Osteoblast (primary cell): ENCODE measurements at places on chromosomes 3 and 15. TPM values are rescaled to one million over a fixed set of nuclear protein-coding genes. Genes with fewer than 3 reads are reported as not detected.
A peak's percentile ranks its signal among the peaks of the same experiment; 100 is the strongest.

GRCh38 chr15:68526784-68527183 lies 52.0 kb upstream of the CORO2B start:
- DNase-seq: no peak

DNA sequence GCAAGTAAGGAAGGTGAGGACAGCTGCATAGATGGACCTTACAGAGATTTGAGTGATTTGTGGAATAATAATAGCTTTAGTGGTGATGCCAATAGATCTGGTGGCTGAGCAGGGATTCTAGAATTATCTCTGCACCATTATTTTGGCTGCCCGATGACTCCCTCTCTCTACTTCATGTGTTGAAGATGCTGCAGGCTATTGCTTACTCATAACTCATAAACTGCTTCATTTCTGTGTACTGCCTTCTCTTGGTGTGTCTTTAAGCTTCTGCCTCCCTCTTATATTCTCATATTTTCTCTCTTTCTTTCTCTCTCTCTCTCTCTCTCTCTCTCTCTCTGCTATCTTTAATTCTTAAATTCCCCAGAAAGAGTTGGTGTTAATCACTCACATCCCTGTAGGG lies 256.0 kb upstream of the TRIM42 start:
- DNase-seq: no peak

DNA sequence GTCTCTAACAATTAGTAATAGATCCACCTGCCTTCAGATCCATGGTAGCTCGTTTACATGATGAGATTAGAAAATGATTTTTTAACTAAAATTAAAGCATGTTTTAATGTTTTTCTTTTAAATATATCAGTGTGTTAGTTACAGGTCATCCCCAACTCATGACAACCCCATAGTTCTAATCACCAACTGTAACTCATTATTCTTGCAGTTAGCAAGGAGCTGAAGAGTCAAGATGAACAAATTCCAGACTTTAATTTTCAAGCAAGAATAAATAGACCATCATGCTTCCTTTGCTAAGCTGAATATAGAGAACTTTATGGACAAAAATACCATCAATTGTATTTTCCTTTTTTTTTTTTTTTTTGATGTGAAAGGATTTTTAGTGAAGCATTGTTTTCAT lies 101.1 kb downstream of the TOP2B start:
- no peak for DNase-seq

The ACTRT3 gene
- total RNA-seq: 4.3 and 4.7 TPM in 2 replicates

The GLDN gene
- 0.59 and 1.1 TPM in 2 replicates for total RNA-seq

DNA sequence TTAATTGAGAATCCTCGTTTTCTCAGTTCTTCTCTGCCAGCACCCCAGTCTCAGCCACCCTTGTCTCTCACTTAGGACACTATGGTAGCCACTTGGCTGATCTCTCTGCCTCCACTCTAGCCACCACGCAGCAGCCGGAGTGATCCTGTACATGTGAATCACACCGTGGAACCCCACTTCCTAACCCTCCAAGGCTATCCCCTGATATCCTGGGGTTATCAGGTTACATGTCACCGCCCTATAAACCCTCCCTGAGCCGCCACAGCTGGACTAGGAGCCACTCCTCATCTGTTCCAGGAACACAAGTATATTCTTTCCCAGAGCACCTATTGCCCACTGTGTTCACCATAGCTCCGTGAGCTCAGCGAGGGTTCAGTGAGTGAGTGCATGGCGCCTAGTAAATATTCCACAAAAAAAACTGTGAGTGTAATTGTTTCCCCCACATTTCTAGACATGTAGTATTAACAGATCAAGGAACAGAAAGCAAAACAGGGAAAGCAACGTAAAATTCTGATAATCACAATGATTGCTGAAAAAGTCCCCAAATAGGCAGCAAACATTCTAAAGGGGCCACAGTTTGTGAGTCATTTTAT lies 661 bp upstream of the PARP14 start:
- peak; percentile 59 for DNase-seq

- DNase-seq: peak; percentile 35
These were observed 57.3 kb downstream of the LINGO1 start for GRCh38 chr15:77575203-77575934.

DNA sequence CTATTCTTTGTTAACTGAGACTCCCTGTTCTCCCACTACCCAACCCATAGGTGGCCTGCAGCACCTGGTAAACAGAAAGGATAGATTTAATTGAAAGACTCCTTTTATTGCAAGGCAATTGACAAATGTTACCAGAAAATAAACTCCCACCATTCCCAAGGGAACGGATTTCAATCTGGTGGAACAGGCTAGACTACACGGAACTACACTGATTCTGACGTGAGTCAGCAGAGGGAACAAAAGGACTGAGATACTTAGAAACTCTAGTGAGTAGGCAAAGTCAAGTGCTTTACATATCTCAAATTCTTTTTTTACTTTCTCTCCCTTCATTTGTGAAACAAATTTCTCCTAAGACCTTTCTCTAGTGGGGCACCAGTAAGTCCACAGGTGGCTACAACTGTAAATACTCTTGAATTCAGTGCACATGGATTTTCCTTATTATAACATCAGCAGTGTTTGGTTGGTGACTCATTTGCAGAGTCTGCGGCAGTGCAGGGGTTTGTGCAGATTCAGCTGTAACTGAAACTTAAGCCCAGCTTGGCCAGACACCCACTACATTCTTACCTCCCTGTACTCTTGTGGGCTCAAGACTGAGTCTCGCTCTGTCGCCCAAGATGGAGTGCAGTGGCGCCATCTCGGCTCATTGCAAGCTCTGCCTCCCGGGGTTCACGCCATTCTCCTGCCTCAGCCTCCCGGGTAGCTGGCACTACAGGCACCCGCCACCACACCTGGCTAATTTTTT lies 34.3 kb upstream of the PLSCR2 start:
- DNase-seq: peak; percentile 67

DNA sequence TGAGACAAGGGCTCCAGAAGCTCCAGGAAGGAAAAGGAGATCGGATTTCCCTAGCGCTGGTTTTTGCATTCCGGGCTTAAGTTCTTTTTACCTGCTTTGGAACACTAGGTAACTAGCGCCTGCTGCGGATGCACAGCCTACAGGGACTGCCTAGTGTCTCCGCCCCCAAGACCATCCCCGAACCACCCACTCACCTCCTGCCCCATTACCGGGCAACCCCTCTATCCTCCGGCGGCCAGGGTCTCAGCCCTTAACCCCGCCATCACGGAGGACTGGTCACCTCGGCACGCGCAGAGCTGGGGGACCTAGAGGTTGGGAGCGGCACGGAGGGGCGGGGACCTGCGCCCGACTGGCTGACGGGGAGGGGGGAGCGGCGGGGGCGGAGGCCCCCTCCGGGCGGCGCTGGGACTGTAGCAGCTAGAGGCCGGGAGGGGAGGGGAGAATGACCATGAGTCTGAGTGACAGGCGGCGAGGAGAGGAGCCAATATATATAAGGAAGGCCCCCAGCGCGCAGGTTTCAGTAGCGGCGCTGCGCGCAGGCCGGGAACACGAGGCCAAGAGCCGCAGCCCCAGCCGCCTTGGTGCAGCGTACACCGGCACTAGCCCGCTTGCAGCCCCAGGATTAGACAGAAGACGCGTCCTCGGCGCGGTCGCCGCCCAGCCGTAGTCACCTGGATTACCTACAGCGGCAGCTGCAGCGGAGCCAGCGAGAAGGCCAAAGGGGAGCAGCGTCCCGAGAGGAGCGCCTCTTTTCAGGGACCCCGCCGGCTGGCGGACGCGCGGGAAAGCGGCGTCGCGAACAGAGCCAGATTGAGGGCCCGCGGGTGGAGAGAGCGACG lies at the start of gene DLL4:
Gene DLL4 (plus strand): TSS at position 520 of the 839 bp plus-strand sequence. CDS start 329 bp downstream, outside the sequence.
- DNase-seq: peak; percentile 87

The DLL4 gene
- not detected in 2 replicates for total RNA-seq

GRCh38 chr3:168884353-168884903 lies 779.1 kb downstream of the MECOM start:
- DNase-seq: peak; percentile 19

DNA sequence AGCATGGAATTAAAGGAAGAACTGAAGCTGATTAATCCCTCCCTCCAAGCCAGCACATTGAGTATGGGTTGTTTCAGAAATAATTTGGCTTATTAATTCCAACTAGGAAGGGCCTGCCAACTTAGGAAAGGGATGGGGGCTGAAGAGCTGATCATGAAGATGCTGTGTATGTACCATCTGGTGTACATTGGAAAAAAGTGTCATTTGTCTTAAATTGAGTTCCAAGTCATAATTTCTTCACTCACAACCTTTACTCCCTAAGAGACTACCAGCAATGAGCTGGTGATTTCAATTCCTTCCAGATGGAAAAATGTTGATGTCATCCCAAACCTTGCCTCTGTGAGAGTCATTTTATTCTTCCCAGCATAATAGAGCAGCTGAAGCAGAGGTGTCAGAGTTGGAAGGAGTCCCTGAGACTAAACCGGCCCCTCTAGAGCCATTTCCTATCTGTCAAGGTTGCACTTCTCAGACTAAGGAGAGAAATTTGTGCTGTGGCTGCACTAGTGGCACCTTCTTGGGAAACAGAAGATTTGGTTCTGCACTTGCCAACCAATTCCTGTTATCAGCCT lies 79.4 kb downstream of the GTPBP8 start:
- no peak for DNase-seq

The PIF1 gene
- 6.2 and 9.4 TPM in 2 replicates for total RNA-seq

DNA sequence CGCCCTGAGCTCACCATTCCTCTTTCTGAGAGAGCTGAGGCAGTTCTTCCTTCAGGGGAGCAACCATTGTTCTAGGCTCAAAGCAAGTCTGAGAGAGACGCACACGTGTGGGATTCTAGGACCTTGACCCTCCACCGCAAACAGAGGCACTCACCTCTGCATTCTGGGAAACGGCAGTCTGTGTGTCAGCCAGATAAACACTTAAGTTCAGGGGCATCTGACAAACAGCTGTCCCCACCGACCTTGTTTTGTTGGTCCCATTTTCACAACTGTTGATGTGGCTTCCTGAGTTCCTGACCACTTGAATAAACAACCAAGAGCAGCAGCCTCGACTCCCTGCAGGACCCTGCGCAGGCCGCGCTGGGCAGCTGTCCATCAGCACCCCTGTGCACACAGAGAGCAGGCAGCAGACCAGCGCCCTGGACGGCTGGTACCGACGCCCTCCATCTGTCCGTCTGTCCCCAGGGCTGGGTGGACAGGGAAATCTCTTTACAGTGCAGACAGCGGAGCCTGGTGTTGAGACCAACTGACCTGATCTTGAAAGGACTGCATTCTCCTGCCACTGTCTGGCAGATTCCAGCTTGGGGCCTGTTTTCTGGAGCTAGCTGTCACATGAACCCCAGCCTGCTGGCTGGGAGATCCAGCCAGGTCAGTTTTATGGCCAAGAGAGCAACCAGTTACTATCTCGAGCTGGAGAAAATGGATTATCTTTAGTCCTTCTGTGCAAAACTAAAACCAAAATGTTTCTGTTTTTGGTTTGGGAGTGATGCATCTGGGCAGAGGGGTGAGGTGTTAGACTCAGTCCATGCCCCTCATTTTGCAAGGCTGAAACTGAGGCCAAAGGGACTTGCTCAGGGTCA lies 64.2 kb downstream of the FAM43A start:
- no peak for DNase-seq

The TRANK1 gene
- 29.8 and 30.8 TPM in 2 replicates for total RNA-seq

DNA sequence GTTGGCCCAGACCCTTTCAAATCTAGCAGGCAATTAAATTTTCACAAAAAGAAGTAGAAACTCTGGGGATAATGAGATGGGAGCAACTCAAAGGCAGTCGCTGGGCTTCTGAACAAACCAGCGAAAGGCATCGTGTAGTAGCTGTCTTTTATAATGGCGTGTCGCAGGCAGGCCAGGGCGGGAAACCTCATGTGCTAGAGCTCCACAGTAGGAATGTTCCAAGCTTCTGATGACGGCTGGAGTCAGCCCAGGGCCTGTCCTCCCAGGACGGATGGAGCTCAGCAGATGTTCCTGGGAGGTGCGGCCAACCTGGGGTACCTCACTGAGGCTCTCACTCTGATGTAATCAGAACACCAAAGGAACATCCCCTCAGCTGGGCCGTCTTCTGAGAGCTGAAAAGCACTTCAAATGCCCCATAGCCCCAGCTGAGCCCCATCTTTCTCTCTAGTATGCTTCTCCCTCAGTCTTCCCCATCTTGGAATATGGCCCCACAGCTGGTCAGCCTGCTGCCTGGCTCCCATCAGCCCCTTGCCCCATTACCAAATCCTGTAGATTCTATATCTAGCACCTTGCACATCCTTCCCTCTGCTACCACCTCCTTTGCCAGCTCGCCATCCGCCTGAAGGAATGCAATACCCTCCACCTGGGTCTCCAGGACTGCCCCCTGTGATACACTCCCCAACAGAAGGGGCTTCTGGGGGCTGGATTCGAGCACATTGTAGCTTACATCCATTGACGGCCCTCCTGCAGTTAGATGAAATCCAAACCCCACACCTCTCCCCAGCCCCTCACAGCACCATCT lies 54.9 kb upstream of the ATP2B2 start:
- no peak for DNase-seq

DNA sequence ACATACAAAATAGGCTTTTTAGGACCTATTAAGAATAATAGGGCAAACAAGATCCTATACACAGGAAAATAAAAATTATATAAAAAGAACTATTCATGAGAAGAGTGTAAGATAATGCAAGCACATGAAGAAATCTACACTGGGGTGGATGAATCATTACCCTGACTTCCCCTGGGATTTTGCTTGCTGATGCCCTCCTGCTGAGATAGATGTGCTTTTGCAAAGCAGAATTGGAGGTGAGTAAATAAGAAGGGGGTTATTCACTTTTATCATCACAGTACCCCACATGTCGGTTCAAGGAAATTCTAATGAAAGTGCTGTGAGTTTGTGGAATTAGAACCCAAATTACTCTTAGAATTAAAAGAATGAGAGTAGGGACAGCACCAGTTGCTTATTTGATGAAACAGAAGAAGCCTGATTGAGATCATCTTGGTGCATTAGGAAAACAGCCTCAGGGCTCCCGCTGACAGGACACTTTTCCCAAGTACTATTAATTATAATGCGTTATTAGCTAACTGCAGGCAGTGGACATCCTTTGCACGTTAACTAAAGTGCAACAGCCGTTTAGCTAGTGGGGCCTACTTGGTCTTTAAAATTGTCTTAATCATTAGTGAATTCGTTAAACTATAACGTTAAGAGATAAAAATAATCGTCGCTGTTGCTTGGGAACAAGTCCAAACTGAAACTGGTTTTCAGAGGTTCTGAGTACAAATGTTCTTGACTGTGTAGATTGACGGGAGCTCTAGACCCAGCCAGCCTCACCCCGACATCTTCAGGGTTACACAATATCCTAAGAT lies 48.4 kb downstream of the SLC2A2 start:
- DNase-seq: no peak

GRCh38 chr3:156024904-156025533 lies 95.4 kb upstream of the KCNAB1 start:
- no peak for DNase-seq

The SHC4 gene
- total RNA-seq: 0.72 and 1.5 TPM in 2 replicates

The SMAD6 gene
- 28.9 and 31.8 TPM in 2 replicates for total RNA-seq

DNA sequence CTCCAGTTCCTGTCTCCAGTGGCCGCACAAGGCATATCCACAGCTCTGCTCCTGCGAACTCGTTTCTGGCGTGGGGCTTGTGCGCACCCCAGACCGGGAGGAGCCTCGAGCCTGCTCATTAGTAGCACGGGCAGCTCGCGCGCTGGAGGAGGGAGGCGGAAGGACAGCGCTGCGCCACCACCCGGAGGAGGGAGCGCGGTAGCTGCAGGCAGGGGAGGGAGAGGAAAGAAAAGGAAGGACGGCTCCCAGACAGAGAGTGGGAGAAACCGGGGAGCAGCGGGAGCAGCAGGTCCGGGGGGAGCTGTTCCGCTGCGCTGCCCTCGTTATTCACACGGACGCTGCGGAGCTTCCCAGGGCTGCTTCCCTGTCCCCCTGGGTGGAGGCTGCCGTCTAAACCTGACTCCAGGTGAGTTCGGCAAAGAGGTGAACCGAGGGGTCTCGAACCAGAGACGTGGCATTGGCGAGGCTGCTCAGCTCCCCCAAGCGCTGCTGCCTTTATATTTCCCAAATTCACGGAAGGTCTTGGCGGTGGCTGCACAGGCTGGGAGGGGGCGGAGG lies 121.3 kb upstream of the ZNF717 start:
- peak; percentile 5 for DNase-seq
